Lower leg skin (tissue), 4 donors: ENCODE measurements at places on chromosomes 11 and 22. TPM values are rescaled to one million over a fixed set of nuclear protein-coding genes. Genes with fewer than 3 reads are reported as not detected.

GRCh38 chr22:38872831-38873248 is 824 bp upstream of the CBX6 start:
- peak; percentile 35 for DNase-seq

DNA sequence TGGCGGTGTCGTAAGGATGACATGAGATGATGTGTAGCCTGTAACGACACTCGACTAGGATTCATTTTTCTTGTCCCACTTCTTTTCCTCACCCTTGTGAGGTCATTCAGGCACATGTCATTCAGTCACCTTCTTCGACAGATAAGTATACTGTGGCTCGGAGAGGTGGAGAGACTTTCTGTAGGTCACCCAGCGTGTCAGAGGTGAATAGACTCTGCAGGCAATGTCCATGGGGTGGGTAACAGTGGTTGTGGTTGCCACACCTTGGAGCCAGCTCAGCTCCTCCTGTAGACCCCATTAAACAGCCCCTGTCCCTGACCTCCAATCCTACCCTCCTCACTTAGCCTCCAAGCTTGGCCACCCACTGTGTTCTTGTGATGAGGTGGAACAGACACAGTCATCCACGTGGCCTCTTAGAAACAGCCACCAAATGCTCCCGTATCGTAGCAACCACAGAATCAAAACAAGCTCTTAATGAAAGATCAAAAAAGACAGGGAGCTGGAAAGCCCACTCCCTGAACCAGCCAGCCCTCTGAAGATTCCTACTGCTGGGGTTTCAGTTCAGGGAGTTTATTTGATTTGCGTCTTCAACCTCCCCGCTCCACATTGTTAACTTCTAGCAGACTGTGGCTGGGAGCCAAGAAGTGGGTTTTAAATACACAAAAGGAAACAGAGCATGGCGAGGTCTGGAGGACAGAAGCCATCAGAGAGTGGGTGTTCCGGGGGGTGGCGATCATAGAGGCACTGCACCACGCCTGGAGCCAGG is 89.0 kb upstream of the GRK3 start:
- no peak for DNase-seq

GRCh38 chr11:104306862-104307474 is 143.0 kb upstream of the PDGFD start:
- no peak for DNase-seq

DNA sequence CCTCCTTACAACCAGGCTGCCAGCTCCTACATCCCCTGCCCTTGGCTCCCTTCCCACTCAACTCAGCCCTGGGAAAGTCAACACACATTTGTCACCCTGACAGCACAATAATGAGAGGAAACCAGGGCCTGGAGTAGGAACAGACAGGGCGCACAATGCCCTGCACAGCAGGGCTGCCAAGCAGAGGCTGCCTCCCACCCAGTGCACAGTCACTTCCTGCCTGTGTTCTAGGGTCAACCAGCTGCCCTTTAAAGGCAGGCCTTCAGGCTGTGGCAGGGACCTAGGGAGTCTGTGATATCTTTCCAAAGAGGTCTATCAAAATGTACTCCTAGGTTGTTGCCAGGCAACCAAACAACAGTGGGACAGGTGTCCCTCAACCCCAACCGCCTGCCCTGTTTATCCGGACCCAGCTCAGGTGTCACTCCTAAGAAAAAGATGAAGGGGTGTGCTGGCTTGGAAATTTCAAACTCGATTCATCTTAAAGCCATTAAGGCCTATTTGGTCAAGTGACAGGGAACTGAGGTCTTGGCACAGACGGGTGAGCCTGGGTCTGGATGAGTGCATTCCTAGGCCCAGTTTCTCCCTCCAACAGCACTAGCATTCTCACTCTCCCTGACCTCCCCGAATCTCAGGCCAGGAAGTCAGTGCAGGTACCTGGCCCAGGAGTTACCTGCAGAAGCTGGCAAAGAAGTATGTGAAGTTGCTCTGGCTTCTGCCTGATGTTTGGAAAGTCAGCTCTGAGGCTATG is 110.3 kb upstream of the PITPNB start:
- no peak for DNase-seq

The ALG12 gene
- 25.6 TPM for total RNA-seq

GRCh38 chr11:131025421-131026125 is 109.3 kb upstream of the SNX19 start:
- DNase-seq = no peak

GRCh38 chr11:134662629-134663360 is 250.8 kb upstream of the B3GAT1 start:
- peak; percentile 8 for DNase-seq

DNA sequence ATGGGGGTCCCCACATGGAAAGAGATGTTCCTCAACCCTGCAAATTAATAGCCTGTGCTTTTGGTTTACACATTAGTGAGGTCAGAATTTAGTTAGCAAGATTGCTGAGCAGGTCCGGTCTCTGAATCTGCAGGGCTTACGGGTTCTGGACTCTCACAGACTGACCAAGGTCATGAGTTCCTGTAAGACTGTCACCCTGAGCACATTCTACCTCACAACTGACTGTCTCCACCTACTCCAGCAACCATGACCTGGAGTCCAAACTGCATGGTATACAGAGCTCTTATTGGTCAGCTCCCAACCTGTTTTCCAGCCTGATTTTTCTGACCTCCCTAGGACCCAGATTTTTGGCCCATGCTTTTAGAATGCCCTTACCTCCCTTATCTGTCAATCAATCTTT is 28.2 kb downstream of the DKK3 start:
- DNase-seq = no peak

The TRIM49 gene
- total RNA-seq = not detected

DNA sequence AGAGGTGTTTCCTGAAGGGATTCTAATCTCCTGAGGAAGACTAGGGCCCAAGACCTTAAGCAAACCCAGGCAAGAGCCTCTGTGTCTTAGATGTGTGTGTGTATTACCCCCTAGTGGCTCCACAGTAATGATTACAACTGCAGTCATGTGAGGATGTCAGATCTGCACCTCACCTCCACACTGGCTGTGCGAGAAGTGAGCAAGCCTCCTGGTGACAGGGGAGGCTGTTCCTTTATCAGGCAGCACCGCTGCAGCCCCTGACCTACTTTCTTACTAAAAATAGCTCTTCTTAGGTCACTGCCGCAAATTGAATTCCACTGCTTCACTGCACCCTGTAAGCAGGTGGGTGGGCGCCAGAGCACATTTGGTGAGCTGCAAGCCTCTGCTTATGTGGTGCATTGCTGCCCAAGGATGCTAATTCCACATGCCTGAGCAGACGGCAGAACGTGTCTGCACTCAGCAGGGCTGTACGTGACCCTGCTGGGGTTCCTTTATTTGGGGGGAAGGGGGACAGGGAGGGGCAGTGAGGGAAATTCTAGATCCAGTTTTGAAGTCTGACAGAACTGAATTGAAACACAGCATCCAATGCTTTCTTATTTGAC is 112.4 kb downstream of the KCNC1 start:
- no peak for DNase-seq

The KRTAP5-2 gene
- total RNA-seq = 15.1 TPM

DNA sequence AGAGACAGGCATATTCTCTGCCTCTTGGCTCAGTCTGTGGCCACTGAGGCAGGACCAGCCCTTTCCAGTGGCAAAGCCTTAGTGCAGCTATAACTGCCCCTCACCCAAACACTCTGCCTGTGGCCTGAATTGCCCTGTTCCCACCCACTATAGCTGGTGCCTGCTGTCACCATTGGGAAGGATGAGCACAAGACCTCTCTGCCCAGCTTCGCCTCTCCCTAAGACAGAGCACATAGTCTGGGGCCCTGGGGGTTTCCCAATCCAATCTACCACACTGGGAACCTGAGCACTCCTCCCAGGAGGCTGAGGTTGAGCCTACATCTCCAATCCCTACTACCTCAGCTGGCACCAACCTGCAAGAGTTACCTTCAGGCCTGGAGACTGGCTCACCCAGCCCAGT is 670.4 kb downstream of the JRKL start:
- peak; percentile 78 for DNase-seq

The SHANK2 gene
- 1.1 TPM for total RNA-seq

DNA sequence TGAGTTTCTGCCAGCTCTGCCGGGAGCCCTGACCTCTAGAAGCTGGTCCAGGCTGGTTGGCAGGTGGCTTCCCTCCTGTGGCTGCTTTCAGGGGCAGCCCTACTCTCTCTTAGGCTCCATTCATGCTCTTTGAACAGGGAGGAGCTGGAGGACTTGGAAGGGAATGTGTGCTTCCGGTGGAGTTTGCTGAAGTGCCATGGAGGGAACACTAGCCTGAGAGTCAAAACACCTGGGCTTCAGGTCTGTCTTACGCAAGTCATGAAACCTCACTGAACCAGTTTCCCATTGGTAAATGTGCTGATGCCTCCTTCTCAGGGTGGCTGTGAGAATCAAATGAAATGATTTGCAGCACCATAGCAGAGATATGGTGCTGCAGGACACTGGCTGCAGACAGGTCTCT is 224.5 kb downstream of the KIRREL3 start:
- DNase-seq = no peak

DNA sequence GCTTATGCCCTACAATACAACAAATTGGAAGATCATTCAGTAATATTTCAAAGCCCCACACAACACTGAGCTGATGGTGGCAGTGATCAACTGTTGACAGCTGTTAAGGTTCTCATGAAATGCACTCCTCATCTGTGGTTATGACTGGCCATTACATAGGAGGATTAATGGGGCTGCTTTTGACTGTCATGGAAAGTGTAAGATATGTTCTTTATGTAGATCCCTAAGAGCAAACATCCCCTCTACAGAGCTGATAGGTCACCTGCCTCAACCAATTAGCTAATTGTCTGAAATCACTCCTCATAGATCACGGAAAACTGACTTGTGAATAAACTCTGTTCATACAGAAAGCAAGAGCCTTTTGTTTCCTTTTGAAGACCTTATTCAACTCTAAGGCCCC is 78.1 kb downstream of the GAB2 start:
- DNase-seq = no peak

- no peak for DNase-seq
Measured at GRCh38 chr11:70527046-70527395, 128.7 kb downstream of the CTTN start.

The APOBEC3C gene
- 6.1 TPM for total RNA-seq

GRCh38 chr11:44556735-44557409 is 8.6 kb upstream of the CD82 start:
- DNase-seq = peak; percentile 62

- DNase-seq = no peak
Measured at GRCh38 chr22:21985214-21985613, 2.6 kb upstream of the TOP3B start.

DNA sequence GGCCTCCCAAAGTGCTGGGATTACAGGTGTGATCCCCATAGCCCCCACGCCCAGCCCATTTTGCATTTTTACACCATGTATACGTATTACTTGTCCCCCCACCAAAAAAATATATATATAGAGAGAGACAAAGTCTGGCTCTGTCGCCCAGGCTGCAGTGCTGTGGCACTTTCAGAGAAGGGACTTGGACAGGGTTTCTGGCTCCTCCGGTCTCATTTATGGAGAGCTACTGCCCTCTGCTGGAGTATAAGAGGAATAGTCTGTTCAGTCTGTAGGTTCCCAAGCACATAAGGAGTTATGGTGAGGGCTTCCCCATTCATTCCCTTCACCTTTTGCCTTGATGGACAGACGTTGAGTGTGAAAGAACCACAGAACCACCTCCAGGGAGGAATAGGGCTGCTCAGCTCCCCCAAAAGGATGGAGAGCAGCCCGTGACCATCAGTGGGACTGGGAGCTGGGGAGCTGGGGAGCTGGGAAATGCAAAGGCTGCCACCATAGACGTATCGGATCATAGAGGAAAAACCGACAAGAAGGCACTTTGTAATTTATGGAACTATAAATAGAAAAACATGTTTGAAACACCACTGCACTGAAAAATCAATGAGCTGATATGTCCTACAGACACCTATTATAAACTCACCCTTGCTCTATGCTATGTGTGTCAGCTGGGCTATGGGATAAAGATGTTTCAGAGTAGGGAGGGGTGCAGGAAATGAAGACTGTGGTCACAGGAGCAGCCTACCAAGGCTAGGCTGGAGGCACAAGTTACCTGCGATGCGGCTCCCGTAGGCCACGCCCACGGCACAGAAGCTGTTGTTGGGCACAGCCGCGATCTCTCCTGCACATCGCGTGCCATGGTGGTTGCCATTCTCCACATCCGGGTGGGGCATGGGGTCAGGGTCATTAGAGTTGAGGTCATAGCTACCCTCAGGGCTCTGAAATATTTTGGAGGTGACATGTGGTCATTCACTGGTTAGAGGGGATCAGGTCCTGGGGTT is 5.2 kb downstream of the PCSK7 start:
- DNase-seq = peak; percentile 85

- no peak for DNase-seq
Measured at GRCh38 chr11:32259641-32260081, 168.8 kb downstream of the RCN1 start.

- DNase-seq = no peak
Measured at GRCh38 chr11:66251809-66252208, 16.6 kb upstream of the RAB1B start.

- no peak for DNase-seq
Measured at GRCh38 chr11:119676461-119677020, 52.5 kb downstream of the NECTIN1 start.

GRCh38 chr11:44632466-44633123 is 67.1 kb downstream of the CD82 start:
- peak; percentile 85 for DNase-seq

- DNase-seq = no peak
Measured at GRCh38 chr22:37913233-37913721, 7.2 kb downstream of the MICALL1 start.

The ARSA gene
- 32.6 TPM for total RNA-seq

The OR4B1 gene
- total RNA-seq = not detected

The OR51F1 gene
- not detected for total RNA-seq

GRCh38 chr11:16572945-16573344 is 165.5 kb upstream of the C11orf58 start:
- DNase-seq = no peak

- no peak for DNase-seq
Measured at GRCh38 chr11:72561856-72562255, 112.4 kb downstream of the PDE2A start.

- DNase-seq = no peak
Measured at GRCh38 chr11:61744181-61744580, 8.3 kb upstream of the MYRF start.

The PANX3 gene
- total RNA-seq = not detected

The RCOR2 gene
- 0.16 TPM for total RNA-seq

The NLRP14 gene
- not detected for total RNA-seq

DNA sequence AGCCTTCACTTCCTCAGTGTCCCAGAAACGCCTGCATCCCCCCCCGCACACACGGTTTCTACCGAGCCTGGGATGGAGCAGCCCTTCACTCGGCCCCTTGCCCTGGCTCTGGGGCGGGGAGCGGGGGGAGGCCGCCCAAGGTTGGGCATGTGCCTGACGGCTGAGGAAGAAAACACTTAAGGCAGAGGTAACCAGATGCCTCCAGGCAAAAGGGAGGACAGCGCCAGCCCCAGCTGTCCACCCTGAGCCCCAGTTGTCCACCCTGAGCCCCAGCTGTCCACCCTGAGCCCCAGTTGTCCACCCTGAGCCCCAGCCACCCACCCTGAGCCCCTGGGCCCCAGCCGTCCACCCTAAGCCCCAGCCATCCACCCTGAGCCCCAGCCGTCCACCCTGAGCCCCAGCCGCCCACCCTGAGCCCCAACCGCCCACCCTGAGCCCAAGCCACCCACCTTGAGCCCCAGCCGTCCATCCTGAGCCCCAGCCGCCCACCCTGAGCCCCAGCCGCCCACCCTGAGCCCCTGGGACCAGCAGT is 3.8 kb upstream of the TTLL8 start:
- no peak for DNase-seq

GRCh38 chr11:61027141-61027840 is 55.8 kb downstream of the CD6 start:
- DNase-seq = no peak

- DNase-seq = no peak
Measured at GRCh38 chr11:47997063-47998053, 17.0 kb downstream of the PTPRJ start.

The RIMBP3B gene
- not detected for total RNA-seq

The PAX6 gene
- 2.7 TPM for total RNA-seq

GRCh38 chr11:78219493-78220217 is 30.9 kb downstream of the USP35 start:
- DNase-seq = peak; percentile 36
